ENCODE measurements at places on chromosomes 7 and 10. TPM values are rescaled to one million over a fixed set of nuclear protein-coding genes. Genes with fewer than 3 reads are reported as not detected.
A peak's percentile ranks its signal among the peaks of the same experiment; 100 is the strongest.

VAX1 gene
- not detected for polyA plus RNA-seq

KLLN gene
- not detected for polyA plus RNA-seq

DNA sequence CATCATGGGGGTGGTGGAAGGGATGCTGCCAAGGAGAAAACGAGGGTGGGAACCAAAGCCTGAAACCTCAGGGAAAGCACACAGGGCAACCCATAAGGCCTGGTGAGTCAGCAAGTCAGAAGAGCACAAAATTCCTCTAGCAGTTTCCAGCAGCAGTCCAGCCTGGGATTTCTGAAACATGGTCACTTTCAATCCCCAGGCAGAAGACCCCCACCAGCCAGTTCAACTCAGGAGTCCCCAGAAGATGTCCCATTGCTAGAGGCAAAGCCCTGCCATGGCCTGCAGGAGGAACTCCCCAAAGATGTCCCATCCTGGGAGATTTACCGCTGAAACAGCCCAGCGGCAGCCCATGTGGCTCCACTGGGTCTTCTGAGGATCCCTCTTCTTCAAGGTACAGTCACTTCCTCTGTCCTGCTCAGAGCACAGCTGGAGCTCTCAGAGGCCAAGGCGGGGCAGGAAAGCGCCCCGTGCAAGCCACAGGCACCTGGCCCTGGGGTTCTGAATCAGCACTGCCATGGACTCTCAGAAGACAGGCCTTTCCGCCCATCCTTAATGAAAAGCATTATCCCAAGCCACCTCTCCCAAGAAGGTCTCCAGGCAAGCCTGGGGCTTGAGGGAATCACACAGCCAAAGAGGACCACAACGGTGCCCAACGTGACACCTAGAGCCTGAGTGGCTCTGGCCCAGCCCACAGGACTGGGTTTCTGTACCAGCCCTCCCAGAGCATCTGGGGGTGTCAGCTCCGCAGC lies 196.9 kb downstream of the GRID1 start:
- H3K4me1 ChIP-seq, result peaks cover 9% of the 10 kb centered on the region
- H3K27me3 ChIP-seq, result peaks cover 5% of the 10 kb centered on the region
- no peak overlapping the region for H3K4me3 ChIP-seq
- H3K27ac ChIP-seq, result no peak overlapping the region

JMJD1C gene
- polyA plus RNA-seq, result 121 TPM

DNA sequence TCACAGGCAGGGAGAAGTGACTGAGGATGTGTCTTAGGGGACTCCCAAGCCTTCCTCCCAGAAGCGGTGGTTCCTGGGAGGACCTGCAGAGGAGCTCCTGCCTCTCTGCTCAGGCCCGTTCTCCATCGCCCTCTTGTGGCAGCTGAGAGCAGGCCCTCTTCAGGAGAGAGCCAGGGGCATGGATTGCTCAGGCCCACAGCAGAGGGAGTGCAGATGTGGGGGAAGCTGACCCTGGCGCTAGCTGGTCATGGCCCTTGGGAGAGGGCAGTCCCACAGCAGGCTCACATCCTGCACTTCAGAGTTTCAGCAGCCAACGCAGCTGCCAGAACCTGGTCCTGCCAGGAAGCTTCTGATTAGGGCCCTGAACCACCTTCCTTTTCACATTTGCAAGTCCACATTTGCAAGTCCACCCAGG lies 94.8 kb upstream of the TARP start:
- no peaks in the 10 kb centered on the region for H3K27me3 ChIP-seq
- H3K27ac ChIP-seq, result no peak overlapping the region

TMEM209 gene
- 37.3 TPM for polyA plus RNA-seq

HOXA9 gene
- not detected for polyA plus RNA-seq

ZNF33A gene
- 24.1 TPM for polyA plus RNA-seq

- H3K36me3 ChIP-seq, result no peaks in the 10 kb centered on the region
- peaks cover 9% of the 10 kb centered on the region for H3K27me3 ChIP-seq
- no peak overlapping the region for H3K27ac ChIP-seq
- H3K4me3 ChIP-seq, result no peak overlapping the region
- H3K4me1 ChIP-seq, result peaks cover 1% of the 10 kb centered on the region
Observed at GRCh38 chr7:148540041-148540738, 50.4 kb upstream of the C7orf33 start.

DDX56 gene
- polyA plus RNA-seq, result 34.7 TPM

- peak; percentile 13 for DNase-seq
- H3K36me3 ChIP-seq, result no peaks in the 10 kb centered on the region
- H3K4me1 ChIP-seq, result no peaks in the 10 kb centered on the region
Observed at GRCh38 chr7:95246831-95247370, 77.4 kb downstream of the PON1 start.

Measured in naive B cell (primary cell).